ENCODE measurements at places on chromosomes 4 and X.

GRCh38 chr4:4862071-4862551, 2.6 kb downstream of the MSX1 start:
- DNase-seq = no peak

- no peak for DNase-seq
Observed at GRCh38 chrX:63402106-63402505, 51.0 kb upstream of the SPIN4 start.

GRCh38 chr4:84535901-84536300, 36.8 kb upstream of the NKX6-1 start:
- no peak for DNase-seq

GRCh38 chrX:100829730-100830129, 9.5 kb downstream of the CSTF2 start:
- DNase-seq = peak; percentile 12

- no peak for DNase-seq
Observed at GRCh38 chr4:155748039-155748438, 10.8 kb upstream of the GUCY1B1 start.

- DNase-seq = peak; percentile 65
Observed at GRCh38 chr4:80183250-80184052, 13.9 kb upstream of the PRDM8 start.

DNA sequence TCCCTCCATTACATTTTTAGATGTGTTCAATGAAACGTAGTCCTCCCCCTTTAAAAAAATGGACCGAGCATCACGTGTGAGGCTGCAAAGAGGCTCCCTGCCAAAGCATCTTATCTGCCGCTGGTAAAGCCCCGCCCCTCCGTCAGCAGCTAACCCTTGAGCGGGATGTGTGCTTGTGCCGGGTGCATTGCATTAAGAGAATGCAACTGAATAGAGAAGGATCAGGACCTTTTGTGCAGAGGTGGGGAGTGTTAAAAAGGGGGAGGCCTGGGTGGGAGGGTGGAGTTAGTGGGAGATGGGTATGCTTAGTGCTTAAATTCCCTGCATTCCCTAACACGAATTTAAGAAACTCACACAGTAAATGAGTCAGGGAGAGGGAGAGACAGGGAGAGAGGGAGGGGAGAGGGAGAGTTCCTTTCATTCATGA, 66.0 kb downstream of the TBL1X start:
- DNase-seq = peak; percentile 67

DNA sequence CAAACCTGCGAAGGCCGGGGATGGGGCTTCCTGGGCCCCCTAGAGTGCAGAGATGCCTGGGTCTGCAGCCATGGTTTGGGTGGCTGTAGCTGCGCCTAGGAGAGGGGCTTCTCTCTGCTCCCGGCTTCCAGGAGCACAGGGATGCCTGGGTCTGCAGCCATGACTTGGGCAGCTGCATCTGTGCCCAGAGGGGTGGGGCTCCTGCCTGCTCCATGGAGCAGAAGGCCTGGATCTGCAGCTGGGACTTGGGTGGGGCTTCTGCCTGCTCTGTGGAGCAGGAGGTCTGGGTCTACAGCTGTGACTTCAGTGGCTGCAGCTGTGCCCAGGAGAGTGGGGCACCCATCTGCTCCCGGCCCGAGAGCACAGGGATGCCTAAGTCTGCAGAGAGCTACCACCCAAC, 20.8 kb downstream of the SPON2 start:
- no peak for DNase-seq

GRCh38 chr4:148207068-148207467, 235.1 kb downstream of the NR3C2 start:
- no peak for DNase-seq

- no peak for DNase-seq
Observed at GRCh38 chr4:172962564-172963353, 205.9 kb upstream of the GALNT7 start.

DNA sequence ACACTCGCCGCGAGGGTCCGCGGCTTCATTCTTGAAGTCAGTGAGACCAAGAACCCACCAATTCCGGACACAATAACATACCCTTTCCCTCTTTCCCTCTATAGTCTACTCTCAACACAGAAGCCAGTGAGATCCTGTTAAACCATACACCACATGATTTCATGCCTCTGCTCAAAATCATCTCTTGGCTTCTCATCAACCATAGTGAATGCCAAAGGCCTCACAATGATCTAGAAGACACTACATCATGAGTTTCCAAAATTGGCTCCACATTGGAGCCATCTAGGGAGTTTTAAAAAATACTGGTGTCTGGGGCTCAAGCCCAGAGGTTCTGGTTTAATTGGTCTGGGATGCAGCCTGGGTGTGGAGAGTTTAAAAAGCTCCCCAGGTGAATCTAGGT, 124.5 kb downstream of the EFNB1 start:
- DNase-seq = no peak

- DNase-seq = no peak
Observed at GRCh38 chr4:119049342-119049741, 86.3 kb upstream of the MYOZ2 start.

DNA sequence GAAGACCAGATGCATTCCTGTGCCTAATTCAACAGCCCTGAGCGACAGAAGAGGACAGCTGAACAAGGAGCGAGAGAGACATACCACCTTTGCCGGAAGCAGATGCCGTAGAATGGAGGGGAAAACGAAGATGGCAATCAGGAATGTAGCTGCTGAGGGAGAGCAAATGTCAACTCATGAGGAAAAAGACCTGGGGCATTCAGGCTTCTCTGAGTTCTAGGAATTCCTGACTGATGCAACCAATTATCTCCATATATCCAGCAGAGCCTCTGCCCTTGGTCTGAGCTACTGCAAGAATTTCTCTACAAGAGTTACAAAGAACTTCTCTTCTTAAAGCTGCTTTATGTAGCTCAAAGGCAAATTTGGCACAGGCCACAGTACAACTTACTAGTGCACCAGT, 40.5 kb upstream of the INPP4B start:
- no peak for DNase-seq

DNA sequence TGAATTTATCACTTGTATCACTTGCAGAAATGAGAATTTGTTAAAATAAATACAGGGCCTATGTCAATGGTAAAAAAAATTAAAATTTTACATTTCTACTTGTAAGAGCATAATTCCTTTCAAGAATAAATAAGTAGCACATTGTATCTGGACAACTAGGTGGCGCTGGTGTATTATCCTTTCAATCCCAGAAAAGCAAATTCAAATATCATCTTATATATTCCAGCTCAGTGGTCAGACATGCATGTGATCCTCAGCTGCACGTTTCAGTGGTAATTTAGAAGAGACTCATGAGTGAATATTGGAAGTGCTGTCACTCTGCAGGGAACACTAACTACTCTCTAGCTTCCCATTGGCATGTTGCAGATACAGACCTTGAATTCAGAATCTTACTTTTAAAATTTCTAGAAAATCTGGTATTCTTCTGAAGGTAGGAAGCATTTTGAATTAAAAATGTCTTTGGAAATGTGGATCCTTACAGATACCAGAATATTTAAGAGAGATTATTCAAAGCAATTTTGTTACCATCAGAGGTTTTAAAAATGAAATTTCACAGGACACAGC, 1414.7 kb upstream of the TENM3 start:
- no peak for DNase-seq

DNA sequence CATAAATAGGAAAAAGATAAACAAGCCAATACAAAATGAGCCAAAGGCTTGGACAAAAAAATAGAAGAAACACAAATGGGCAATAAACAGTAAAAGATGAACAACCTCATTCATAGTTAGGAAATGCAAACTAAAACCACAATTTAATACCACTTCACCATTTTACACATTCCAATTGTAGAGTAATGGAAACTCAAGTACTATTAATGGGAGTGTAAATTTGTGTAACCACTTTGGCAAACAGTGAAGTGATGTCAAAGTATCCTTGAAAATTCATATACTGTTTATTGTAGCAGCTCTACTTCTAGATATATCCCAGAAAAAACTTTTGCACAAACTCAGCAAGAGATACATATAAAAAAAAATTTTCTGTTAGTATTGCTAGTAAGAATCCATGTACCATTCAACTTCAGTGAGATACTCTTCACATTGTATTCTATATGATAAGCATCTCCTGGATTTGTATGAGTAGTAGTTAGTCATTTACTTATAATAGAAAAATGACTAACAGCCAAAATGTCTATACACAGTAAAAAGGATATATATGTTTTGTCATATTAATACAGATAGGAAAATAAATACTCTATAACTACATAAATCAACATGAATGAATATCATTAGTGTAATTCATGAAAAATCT, 229.8 kb downstream of the DKK2 start:
- DNase-seq = no peak

- no peak for DNase-seq
Observed at GRCh38 chr4:162891788-162892707, 274.6 kb downstream of the NAF1 start.

- DNase-seq = no peak
Observed at GRCh38 chr4:18321956-18322530, 300.5 kb upstream of the LCORL start.

GRCh38 chr4:163535657-163536056, 41.2 kb downstream of the TMA16 start:
- DNase-seq = no peak

DNA sequence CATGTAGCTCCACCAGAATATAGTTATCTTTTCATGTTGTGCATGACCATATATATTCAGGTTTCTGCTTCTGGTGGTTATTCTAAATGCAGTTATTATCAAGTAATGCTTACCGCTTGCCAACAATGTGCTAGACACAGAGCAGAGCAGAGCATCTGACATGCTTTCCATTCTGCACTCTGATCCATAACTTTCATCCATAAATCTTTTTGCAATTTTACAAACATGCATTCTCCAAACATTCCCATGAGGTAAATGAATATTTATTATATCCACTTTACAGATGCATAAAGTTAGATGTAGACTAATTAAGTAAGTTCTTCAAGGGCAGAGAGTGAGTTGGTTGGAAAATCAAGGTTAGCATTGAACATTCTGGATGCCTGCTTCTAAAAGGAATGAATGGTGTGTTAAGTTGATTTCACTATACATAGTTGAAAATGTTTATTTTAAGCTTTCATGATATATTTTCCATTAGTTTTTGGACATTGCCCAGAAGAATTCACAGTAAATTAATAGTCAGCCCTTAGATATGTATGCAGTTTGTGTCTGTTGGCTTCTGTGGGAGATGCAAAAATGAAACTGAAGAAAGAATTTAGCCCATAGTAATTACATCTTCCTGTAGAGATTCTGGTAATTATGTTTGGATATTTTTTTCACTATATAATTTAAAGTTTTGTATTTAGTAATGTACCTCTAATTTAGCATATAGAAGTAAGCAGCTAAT, 867.8 kb downstream of the CCSER1 start:
- no peak for DNase-seq

- DNase-seq = no peak
Observed at GRCh38 chr4:97646997-97647396, 496.3 kb downstream of the STPG2 start.

DNA sequence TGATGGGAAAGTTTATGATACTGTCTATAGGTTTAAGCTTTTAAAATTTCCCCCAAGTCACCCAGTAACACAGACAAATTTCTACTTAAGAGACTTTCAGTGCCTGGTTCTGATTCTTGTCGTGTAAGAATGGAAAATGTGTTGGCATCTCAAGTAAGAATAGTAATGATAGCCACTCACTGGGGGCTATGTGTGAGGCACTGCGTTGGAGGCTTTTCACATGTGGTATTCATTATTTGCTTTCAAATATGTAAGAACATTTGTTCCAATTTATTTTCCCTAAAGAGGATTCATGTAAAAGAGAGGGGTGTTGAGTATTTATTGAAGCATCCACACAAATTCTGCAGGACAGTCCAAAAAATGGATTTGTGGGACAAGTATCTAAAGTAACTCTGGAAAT, 143.6 kb downstream of the FNIP2 start:
- DNase-seq = no peak

DNA sequence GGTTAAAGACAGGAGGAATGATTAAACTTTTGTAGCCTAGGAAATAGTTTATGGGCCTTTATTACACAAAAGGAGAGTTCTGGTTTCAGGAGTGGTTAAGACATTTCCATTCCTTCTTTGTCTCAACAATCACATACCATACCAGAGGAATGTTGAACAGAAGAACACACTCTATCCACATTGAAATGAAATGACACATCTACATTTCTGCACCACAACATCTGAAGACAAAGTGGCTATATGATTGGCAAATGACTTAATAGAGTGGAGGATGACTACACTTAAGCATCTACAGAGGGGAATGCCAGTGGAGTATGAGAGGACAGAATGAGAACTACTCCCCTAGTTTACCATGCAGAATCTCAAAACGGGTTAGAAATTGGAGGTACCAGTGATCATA, 8.0 kb downstream of the CYP2U1 start:
- no peak for DNase-seq

DNA sequence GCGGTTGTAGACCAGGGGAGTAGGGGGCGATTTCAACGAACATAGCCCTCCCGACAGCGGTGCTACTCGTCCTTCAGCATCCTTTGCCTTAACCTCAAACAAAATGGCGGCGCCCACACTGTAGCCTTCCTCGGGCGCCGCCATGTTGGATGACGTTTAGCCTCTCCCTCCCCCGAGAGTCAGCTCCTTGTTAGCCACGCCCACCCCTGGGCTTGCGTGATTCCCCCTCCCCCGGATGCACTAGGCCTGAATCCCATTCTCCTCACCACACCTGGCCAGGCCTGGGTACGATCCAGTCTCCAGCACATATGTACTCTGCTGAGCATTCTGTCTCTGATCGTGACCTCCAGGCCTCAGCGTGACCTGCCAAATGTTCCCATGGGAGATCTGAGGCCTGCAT, 49.0 kb upstream of the ZNF157 start:
- DNase-seq = no peak

GRCh38 chrX:68059469-68059868, 373.8 kb downstream of the OPHN1 start:
- no peak for DNase-seq

DNA sequence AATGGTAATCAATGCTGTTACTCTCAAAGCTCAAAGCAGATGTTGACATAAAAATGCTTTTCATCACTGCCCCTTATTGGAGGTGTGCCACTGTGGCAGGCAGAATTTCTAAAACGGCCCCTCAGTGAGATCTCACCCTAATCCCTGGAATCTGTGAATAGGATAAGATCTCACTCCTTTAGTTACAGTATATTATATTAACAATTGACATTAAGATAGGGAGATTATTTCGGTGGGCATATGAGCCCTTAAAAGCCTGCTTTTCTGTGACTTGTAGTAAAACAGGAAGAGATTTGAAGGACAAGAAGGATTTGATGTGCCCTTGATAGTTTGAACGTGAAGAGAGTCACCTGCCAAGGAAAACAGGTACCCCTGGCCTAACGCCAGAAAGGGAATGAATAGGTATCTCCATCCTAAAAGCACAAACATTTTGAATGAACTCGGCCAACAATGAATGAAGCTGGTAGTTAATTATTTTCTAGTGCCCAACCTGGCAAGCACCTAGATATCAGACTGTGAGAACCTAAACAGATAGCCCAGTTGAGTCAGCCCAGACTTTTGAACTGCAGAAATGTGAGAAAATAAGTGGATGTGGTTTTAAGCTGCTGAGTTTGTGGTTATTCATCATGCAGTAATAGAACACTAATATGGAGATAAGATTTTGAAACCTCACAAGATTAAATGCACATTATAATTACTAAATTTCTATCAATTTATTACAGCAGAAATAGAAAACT, 881.6 kb downstream of the PCDH18 start:
- DNase-seq = no peak

- no peak for DNase-seq
Observed at GRCh38 chr4:119729835-119730670, 101.4 kb upstream of the PDE5A start.

- peak; percentile 62 for DNase-seq
Observed at GRCh38 chrX:1323315-1323714, 13.3 kb upstream of the IL3RA start.

- no peak for DNase-seq
Observed at GRCh38 chr4:106365613-106366012, 3.0 kb downstream of the GIMD1 start.

GRCh38 chrX:69314436-69315348, 149.4 kb upstream of the PJA1 start:
- DNase-seq = no peak

All from CD4-positive, alpha-beta T cell treated with Interleukin-17A for 4 hours (primary cell).